ENCODE measurements at places on chromosomes 2 and 18.
A peak's percentile ranks its signal among the peaks of the same experiment; 100 is the strongest.

DNA sequence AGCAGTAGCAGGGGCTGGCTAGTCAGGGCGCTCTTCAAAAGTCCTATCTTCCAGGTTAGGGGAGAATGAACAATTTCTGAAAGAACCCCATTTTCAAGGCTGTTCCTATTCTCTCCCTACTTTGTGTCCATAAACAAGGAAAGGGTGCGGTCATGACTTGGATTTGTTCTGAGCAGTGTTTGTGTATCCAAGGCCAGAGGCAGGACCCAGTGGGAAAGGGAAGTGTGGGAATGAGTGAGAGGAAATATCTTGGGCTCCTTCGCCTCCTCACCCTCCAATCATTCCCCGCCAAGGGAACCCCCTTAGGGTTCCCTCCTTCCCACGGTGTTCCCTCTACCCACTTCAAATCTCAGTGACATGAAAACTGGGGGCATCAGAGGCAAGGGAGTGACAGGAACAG lies 25.5 kb upstream of the SPTBN1 start:
- no peak for DNase-seq

DNA sequence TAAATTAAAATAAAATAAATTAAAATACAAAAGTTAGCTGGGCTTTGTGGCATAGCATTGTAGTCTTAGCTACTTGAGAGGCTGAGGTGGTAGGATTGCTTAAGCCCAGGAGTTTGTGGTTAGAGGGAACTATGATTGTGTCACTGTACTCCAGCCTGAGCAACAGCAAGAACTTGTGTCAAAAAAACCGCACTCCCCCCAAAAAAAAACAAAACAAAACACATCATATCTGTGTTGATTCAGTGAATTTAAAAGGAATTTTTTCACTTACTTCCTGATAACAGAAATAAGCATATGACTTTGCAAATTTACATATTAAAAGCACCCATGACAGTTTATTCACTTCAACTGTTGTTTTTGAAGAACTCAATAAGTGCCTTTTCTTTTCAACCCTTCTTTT lies 68.1 kb upstream of the PELI1 start:
- DNase-seq = peak; percentile 67

GRCh38 chr2:67416136-67416535 lies 19.0 kb downstream of the ETAA1 start:
- DNase-seq = no peak

DNA sequence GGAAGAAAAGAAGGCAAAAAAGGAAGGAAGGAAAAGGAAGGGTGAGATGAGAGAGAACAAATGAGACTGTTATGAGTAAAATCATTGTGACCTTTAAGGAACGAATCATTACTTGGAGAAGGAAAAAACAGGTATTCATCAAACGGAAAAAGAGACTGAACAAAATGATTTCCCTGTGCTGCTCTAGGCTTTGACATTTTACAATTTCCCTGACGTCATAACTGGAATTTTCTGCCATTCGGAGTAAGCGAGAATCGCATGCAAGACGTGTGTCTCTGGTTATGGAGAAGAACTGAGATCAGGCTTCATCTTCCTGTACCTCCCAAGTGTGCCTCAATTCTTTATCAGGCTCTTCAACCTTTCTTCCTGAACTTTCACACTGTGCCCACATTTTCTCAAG lies 534.7 kb upstream of the KLHL29 start:
- no peak for DNase-seq

- no peak for DNase-seq
Measured at GRCh38 chr2:165408186-165408585, 61.3 kb upstream of the CSRNP3 start.
